Mucosa of gallbladder (tissue), 1 donor: ENCODE measurements at places on chromosomes 1 and 21. TPM values are rescaled to one million over a fixed set of nuclear protein-coding genes. Genes with fewer than 3 reads are reported as not detected.

- DNase-seq: no peak
Measured at GRCh38 chr1:155017946-155018316, 15.3 kb downstream of the ZBTB7B start.

DNA sequence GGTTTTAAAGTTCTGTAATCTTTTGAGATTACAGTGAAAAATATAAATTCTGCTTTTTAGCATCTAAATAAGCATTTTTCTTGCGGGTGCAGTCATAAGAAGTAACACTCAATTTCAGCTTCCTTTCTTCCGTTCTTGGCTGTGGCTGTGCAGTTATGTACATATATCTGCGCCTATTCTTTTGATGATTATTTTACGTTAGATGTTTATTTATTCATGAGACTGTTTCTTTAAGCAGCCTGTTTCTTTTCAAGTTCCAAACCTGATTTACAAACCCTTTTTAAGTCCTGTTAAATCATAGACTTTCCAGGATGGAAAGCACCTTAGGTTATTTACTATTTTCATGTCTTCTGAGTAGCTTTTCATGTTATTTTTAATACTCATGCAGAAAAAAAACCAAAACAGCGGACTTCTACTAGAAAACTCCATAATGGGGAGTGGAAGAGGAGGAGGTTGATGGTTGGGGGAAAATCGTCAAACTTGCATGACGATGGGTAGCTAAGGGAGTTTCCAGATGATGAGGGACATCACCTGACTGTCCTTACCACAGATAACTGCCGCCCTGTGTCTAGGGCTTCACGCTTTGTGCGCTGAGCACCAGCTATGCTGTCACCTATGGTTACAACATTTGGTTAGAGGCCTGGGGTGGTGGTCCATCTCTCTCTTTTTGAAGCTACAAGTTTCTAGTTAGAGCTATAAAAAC lies 2.6 kb downstream of the PRDM2 start:
- DNase-seq: no peak

DNA sequence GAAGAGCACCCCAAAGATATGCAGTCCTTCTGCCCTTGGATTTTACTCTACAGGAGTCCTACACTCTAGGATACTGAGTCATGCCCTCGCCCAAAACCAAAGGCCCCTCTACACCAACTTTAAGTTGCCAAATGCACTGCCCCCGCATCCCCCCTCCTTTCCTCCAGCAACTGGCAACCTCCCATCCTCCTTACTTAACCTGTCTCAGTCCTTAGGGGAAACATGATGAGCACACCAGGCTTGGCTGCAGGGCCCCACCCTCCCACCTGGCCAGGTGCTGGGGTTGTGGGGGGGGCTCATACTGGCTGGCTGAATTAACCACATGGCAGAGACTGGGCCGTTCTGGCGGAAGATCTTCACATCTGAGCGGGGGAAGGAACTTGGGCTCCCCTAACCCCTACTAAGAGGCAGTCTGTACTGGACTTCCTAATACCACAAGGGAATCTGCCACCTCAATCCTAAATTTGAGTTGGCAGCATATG lies 1.2 kb downstream of the HDGF start:
- no peak for DNase-seq

DNA sequence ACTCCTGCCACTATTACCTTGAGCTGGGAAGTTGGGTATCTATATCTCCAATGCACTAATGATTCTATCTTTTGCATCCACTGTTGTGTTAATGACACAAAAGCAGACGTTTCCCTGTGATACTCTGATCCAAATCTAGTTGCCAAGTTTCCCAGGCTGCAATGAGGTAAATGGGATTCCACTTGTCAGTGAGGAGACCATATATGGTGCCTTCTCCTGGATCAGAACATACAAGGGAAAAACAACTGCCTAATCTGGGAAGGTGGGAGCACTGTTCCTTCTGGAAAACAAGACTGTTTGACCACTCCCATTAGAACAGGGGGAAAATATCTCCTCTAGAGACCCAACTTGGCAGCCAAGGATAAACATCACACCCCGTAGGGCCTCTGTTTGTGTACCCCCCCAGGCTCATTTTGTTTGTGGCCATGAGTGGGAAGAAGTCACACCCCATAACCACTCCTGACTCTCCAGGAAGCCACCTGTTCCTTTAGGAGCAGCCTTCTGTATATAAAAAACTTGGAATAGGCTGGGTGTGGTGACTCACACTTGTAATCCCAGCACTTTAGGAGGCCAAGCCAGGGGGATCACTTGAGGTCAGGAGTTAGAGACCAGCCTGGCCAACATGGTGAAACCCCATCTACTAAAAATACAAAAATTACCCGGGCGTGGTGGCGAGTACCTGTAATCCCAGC lies 28.5 kb upstream of the SLC6A9 start:
- DNase-seq: no peak

DNA sequence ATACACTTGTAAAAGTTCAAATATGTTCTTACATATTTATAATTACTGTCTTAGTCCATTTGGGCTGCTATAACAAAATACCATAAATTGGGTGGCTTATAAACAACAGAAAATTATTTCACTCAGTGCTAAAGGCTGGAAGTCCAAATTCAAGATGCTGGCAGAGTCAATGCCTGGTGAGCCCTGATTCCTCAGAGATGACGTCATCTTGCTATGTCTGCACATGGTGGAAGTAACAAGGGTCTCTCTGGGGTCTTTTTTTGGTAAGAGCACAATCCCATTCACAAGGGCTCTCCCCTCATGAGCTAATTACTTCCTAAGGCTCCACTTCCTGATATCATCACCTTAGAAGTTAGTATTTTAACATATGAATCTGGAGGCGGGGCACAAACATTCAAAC lies 108.0 kb upstream of the DUSP10 start:
- no peak for DNase-seq

DNA sequence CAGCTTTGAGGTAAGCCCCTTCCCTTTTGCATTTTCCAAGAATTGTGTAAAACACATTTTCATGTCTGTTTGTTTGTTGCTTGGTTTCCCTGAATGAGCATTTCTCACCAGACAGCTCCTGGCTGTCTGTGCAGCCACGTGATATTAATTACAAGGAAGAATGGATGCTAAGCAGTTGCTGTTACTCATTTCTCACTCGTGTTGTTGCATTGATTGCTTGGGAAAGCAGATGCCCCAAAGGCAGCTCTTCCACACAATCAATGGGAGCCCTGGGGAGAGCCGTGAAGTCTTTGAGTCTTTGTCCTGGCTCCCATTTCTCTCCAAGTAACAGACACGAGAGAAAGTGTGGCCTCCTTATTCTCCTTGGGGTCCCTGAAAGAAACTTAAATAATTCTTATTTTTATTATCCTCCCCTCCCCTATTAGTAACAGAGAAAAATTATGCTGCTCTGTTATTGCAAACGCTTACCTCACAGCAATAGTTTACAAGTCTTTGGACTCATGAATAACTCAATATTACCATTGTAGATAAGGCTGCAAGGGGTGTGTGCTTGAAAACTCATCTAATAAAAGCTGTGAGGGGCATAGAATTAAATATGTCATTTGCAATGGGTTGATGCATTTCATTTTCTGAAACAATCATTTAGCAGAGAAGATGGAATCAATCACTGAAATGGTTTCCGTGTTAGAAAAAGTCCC lies 127.7 kb upstream of the CAMK1G start:
- no peak for DNase-seq

GRCh38 chr1:176066709-176067108 lies 140.4 kb downstream of the COP1 start:
- DNase-seq: no peak

ERICH3 gene
- 0.09 TPM for total RNA-seq

- peak; percentile 20 for DNase-seq
Measured at GRCh38 chr1:55378582-55378981, 163.4 kb upstream of the USP24 start.

DNA sequence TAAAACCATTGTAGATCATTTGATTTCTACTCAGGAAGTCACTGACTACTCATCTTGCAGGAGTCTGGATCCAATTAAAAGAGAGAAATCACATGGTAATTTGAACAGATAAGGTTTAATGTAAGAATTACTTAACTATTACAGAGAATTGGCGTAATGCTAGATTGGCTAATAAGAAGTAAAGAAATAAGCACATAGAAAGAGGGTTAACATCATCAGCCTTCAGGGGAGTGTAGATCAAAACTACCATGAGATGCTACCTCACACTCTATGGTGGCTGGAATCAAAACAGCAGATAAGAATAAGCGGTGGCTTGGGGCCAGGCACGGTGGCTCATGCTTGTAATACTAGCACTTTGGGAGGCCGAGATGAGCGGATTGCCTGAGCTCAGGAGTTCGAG lies 11.7 kb downstream of the ST3GAL3 start:
- no peak for DNase-seq

GRCh38 chr1:22174446-22175220 lies 31.7 kb upstream of the WNT4 start:
- no peak for DNase-seq

- DNase-seq: no peak
Measured at GRCh38 chr1:50700214-50700613, 259.9 kb downstream of the FAF1 start.

SLC35F3 gene
- 0.12 TPM for total RNA-seq

TRNP1 gene
- 296 TPM for total RNA-seq

SVBP gene
- total RNA-seq: 17.8 TPM

DNA sequence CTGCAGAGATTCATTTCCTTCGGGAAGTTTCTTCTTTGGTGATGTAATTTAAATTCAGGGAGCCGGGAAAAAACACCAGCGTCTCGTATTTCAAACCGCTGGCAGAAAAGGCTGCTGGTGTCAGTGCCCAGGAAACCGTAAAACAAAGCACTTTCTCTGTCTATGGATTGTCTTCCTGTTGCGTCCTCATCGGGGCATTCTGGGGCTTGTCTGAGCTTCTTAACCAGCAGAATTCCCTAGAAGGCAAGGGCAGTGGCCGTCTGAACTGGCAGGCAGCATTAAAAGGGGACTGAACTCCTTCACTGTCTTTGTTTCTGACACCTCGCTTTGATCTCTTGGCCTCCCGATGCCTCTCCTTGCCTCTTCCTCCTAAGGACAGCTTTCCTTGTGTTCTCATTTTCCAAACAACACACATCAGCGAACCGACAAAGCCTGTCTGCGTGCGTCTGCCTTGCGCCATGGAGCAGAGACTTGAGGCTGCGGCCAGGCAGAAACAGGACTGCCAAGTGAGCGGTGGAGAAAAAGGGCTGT lies 391.6 kb upstream of the VAMP3 start:
- DNase-seq: no peak

GRCh38 chr1:41381692-41382479 lies 20.7 kb downstream of the FOXO6 start:
- DNase-seq: peak; percentile 50

UBQLN4 gene
- 34.1 TPM for total RNA-seq

GRCh38 chr21:46003575-46004007 lies 22.0 kb downstream of the COL6A1 start:
- DNase-seq: peak; percentile 10

RGL1 gene
- 13.1 TPM for total RNA-seq

- no peak for DNase-seq
Measured at GRCh38 chr1:30998887-30999286, 66.6 kb downstream of the PUM1 start.

DNA sequence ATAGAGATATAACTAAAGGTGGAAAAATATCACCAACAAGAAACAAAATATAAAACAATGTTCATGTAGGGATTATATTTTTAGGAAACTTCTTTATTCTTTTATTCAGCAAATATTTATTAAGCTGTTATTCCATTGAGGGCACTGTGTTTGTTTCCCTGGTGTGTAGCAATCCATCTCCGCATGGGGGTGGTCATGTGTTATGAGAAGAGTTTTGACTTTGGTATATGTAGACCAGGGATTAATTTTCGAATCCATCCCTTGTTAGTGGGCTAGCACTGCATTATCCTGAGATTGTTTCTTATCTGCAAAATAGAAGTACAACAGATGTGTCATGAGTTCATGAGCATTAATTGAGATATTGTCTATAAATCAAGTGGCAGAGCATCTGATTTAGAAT lies 190.2 kb upstream of the LRRC7 start:
- no peak for DNase-seq

OR2W3 gene
- 0.66 TPM for total RNA-seq

- DNase-seq: peak; percentile 16
Measured at GRCh38 chr1:174358344-174358743, 89.4 kb upstream of the GPR52 start.
